ENCODE measurements at places on chromosomes 16 and 17.

- no peak for DNase-seq
These were observed 40.8 kb downstream of the AIPL1 start for GRCh38 chr17:6394055-6394606.

DNA sequence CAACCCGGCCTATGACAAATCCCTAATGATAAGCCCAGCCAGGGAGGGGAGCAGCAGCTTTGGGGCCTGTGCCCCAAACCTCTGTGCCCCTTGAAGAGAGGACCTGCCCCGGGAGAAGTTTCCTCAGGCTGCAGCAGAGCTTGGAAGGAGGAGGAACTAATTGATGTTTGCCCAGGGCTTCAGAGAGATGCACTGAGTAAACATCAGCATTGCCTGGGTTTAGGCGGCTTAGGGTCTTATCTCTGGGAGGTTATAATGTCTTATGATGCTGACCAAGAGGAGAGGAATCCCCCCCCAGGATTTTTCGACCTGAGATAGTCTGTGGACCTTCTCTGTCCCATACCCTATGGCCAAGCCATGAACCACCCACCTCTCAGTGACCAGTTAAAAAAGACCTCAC lies 148.7 kb upstream of the SDK2 start:
- DNase-seq = no peak

DNA sequence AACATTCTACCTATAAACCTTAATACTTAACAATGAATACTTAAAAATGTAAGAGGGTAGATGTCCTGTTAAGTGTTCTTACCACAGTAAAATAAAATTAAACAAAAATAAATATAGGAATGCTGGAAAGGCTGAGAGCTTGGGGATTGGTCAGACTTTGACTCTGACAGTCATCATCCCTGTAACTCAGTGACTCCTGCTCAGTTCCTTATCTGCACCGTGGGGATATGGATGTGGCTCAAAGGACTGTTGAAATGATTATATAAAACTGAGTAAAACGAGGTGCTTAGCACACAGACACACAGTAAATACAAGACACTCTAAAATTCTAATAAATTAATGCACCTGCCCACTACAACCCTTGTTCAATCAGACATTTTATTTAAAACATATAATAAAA lies 338.6 kb downstream of the TMEM114 start:
- DNase-seq = no peak

DNA sequence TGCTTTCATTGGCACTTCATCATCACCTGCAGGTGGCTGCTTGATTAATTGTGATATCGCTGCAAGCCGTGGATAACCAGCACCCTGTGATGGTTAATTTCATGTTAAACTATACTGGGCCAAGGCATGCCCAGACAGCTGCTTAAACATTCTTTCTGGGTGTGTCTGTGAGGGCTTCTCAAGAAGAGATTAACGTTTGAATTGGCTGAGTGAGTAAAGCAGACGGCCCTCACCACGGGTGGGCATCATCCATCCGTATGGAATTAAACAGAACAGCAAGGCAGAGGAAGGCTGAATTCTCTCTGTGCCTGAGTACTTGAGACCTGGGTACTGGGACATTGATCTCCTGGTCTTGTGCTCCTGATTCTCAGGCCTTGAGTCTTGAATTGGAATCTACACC lies 7.1 kb upstream of the ZNF213 start:
- no peak for DNase-seq

DNA sequence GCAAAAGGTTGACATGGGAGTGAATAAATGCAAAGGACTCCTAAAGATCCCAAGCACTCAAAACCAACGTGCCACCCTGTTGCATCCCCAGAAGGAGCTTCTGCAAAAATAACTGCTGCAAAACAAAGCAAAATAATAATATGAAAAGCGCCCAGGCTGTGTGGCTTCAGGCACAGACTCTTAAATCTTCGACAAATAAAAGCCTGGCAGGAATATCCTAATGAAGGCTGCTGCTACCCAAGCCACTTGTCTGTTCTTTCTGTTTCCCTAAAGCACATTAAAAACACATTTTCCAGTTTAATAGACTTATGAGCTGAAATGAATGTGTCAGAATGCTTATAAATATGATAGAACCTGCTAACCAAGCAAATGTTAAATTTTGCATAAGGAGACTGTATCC lies 154.0 kb downstream of the SLC39A11 start:
- DNase-seq = no peak

DNA sequence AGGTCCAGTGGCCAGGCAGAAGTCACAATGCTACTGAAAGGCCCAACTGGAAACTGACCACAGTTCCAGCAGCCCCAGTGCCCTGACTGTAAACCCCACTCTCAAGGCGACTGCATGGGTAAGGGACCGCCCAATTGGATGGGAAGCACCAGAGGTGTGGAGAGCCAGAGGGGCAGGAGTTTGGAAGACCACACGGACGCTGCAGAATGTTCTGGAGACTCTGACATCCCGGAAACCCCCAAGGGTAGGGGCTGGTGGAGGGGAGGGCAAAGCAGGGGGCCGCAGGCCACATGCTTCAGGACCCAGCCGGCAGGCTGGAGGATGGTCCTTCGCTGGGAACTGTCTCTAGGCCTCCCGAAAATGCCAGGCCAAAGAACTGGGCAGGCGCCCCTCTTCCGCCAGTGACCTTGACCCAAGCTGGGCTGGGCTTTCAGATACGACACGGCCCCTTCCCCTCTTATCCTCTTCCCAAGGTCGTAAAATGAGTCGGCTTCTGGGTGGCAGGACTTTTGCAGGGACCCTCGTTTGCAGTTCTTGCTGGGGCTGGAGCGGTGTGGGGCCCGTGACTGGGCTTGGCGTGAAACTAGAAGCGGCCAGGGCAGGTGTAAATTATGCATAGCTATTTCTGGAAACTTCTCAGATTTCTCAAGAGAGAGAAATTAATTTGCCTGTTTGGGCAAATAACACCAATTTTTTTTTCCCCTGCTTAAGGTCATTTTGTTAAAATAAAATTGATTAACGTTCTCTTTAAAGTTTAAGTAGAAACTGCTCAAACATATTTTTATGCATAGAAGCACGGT lies 110.2 kb downstream of the C16orf78 start:
- no peak for DNase-seq

GRCh38 chr17:77478899-77479298 lies 338.1 kb downstream of the SEC14L1 start:
- no peak for DNase-seq

GRCh38 chr17:44549686-44550085 lies 7.6 kb upstream of the FZD2 start:
- no peak for DNase-seq

DNA sequence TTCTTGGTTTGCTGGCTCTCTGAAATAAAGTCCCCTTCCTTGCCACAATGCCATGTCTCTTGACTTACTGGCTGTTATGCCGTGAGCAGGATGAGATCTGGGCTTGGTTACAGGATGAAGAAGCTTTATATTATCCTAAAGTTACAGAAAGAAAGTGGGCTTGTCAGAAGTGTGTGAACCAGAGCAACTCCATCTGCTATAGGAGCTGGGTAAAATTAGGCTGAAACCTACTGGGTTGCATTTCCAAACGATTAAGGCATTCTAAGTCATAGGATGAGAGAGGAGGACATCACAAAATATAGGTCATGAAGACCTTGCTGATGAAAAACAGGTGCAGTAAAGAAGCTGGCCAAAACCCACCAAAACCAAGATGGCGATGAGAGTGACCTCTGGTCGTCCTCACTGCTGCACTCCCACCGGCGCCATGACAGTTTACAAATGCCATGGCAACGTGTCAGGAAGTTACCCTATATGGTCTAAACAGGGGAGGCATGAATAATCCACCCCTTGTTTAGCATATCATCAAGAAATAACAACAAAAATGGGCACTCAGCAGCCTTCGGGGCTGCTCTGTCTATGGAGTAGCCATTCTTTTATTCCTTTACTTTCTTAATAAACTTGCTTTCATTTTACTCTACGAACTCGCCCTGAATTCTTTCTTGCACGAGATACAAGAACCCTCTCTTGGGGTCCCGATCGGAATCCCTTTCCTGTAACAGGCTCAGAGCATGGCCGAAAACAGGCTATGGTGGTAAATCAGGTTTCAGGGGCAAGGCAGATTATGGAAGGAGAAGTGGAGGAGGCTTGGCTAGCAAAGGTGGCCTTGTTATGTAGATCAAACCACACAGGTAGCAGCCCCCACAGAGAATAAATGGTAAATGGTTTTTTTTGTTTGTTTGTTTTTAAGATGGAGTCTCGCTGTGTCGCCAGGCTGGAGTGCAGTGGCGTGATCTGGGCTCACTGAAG lies 81.3 kb upstream of the C16orf82 start:
- no peak for DNase-seq

Measured in stimulated activated CD8-positive, alpha-beta memory T cell treated with anti-CD3 and anti-CD28 coated beads, Interleukin-4, amount 100 ng/mL, for 4 hours (primary cell).